ENCODE measurements at places on chromosomes 3 and 15. TPM values are rescaled to one million over a fixed set of nuclear protein-coding genes. Genes with fewer than 3 reads are reported as not detected.

Gene CTXN2
- polyA plus RNA-seq = not detected

Gene DGKG
- polyA plus RNA-seq = 0.84 TPM

Gene LDHAL6B
- not detected for polyA plus RNA-seq

Gene C3orf85
- 46.4 TPM for polyA plus RNA-seq

GRCh38 chr3:108271626-108272025 lies 24.7 kb upstream of the HHLA2 start:
- no peaks in the 10 kb centered on the region for H3K36me3 ChIP-seq
- H3K27ac ChIP-seq = no peak overlapping the region
- no peak overlapping the region for H3K4me3 ChIP-seq
- no peaks in the 10 kb centered on the region for H3K27me3 ChIP-seq
- DNase-seq = no peak
- no peaks in the 10 kb centered on the region for H3K4me1 ChIP-seq

- H3K4me1 ChIP-seq = peaks cover 16% of the 10 kb centered on the region
- H3K27me3 ChIP-seq = no peaks in the 10 kb centered on the region
- DNase-seq = no peak
- peaks cover 44% of the 10 kb centered on the region for H3K36me3 ChIP-seq
- no peak overlapping the region for H3K4me3 ChIP-seq
These were observed 34.7 kb downstream of the SLC28A1 start for GRCh38 chr15:84919106-84919667.

DNA sequence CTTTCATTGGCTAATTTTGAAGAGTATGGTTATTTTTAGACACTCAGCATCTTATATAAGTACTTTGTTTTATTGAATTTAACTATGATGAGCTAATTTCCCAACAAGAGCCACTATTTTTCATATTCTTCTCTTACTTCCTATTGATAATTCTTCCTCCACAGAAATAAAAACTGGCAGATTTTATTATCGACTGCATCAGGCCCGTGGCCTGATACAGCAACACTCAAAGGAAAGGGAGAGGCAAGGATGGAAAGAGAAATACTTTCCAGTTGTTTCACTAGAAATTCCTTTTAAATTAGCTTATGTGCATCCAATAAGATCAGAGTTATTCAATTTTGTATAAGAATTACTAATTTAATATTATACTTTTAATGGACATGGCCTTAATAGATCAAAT lies 886.3 kb downstream of the ROBO1 start:
- H3K27ac ChIP-seq = no peak overlapping the region
- DNase-seq = no peak
